ENCODE measurements at places on chromosomes 6 and 20. TPM values are rescaled to one million over a fixed set of nuclear protein-coding genes. Genes with fewer than 3 reads are reported as not detected.

The CALHM5 gene
- not detected for total RNA-seq

The ZFP57 gene
- not detected for total RNA-seq

DNA sequence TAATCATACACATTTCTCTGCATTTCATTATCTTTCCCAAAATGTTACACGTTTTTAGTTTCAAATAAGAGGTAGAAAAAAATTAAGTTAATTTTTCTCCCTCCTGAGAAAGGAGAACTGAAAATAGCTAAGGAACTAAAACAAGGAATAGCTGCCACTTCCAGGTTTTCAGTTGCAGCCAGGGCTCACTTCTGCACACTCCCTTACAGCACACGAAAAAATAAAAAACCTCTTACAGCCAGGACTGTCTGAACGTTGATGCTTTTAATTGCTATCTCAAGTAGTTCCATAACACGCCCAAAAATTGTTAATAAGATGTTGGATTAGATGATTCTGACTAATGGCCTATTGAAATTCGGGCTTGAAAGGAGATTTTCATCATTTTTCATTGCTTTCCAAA is 153.7 kb upstream of the THBS2 start:
- no peaks in the 10 kb centered on the region for H3K4me1 ChIP-seq
- H3K27me3 ChIP-seq: no peaks in the 10 kb centered on the region
- no peak for DNase-seq
- no peak overlapping the region for H3K27ac ChIP-seq
- H3K4me3 ChIP-seq: no peak overlapping the region

DNA sequence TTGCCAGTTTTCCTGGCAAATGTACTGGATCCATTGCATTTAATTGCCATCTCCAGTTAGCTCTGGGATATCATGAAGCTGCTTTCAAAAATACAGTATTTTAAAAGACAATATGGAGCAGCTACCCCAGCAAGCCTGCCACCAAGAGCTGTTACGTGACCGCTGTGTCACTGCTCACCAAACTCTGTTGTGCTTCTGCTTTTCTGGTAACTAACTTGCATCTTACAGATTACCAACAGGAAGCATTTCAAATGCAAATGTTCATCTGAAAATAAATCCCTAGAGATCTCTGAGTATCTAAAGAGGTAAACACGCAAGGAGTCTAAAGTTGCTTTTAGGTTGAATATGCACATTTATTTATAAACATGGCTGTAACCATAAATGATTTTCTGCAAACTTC is 1008.3 kb downstream of the KIF16B start:
- no peaks in the 10 kb centered on the region for H3K36me3 ChIP-seq
- no peak overlapping the region for H3K4me3 ChIP-seq
- no peaks in the 10 kb centered on the region for H3K27me3 ChIP-seq
- H3K27ac ChIP-seq: no peak overlapping the region
- no peak for DNase-seq
- H3K4me1 ChIP-seq: no peaks in the 10 kb centered on the region

- no peaks in the 10 kb centered on the region for H3K4me1 ChIP-seq
- no peaks in the 10 kb centered on the region for H3K36me3 ChIP-seq
- no peak overlapping the region for H3K27ac ChIP-seq
- H3K4me3 ChIP-seq: no peak overlapping the region
- no peak for DNase-seq
Measured at GRCh38 chr20:34232494-34233087, 8.6 kb upstream of the ASIP start.

- DNase-seq: no peak
- no peak overlapping the region for H3K4me3 ChIP-seq
- no peaks in the 10 kb centered on the region for H3K36me3 ChIP-seq
- no peaks in the 10 kb centered on the region for H3K27me3 ChIP-seq
Measured at GRCh38 chr6:167227984-167228383, 63.1 kb upstream of the UNC93A start.
